ENCODE measurements at places on chromosomes 12 and 14.

DNA sequence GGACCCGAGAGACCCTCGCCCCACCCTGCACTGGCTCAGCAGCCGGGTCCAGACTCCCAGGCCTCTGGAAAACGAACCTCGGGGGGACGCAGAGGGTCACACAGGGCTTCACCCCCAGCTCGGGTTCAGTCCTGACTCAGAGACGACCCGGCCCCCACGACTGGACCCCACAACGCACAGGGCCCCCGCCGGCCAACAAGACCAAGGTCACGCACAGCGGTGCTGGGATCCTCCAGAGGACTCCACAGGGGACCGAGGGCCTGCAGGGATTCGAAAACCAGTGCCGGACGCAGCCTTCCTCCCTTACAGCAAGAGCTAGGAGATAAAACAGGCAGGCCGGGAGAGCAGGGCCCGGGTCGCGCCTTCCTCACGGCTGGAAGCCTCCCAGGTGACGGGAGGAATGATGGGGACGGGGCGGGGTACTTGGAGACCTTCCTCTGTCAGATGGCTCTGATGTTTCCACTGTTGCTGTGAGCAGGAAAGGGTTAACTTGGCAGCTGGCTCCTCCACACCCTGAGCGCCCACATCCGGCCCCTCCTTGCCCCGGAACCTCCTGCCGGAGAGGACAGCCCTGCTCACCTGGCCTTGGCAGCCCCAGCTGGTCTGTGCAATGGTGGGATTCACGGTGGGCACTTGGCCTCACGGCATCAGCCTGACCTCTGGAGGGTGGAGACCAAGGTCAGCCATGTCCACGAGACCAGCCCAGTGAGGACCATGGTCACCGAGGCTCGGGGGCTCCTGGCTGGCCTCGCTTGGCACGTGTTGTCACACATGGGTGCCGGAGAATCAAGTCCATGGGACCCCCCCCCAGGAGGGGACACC, 46.2 kb downstream of the GALNT9 start:
- peak; percentile 59 for DNase-seq

DNA sequence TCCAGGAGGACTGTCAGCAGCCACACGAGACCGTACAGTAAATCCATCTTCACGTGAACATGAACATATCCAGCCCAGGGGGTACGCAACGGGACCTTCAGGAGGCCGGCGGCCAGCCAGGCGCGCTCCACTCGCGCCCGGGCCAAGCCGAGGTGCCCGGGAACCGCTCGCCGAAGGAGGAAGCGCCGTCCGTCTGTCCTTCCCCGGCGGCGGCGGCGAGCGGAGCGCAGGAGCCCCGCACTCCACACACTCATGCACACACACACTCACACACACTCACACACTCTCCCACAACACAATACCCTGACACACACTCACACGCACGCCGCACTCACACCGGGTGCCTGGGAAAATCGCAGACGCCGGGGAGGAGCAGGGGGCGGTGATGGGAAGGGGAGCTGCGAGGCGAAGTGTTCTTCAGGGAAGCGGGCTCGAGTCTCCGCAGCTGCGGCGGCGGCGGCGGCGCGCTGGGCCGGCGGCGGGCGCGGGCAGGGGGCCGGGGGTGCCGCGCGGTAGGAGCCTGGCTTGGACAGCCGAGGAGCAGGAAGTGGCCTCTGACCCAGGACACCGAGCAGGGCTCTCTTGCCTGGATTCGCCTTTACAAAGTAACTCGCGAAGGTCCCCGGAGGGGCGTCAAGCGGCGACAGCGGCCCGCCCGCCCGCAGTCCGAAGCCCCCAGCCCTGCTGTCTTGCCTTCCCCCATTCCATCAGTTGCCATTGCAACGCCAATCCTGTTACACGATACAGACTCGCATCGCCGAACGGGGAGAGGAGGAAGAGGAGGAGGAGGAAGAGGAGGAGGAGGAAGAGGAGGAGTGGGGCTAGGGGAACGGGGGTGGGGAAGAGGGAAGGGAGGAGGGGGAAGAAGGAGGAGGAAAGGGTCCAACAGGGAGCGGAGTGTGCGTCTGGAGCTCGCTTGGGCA, 601 bp downstream of the MDGA2 start:
- peak; percentile 50 for DNase-seq

- DNase-seq = no peak
Observed at GRCh38 chr12:26533211-26533610, 299.8 kb downstream of the ITPR2 start.

DNA sequence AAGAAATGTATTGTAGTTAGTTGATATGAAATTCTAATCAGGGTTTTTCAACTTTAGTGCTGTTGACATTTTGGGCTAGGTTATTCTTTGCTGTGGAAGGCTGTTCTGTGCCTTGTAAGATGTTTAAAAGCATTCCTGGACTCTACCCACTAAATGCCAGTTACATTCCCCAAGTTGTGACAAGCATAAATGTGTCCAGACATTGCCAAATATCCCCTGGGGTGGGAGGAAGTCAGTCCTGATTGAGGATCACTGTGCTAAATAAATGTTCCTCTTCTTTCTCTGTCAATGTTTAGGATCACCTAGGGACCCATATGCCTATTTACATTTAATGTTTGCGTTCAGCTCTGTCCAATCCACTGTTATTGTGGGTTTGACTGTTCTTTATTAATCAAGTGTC, 268.3 kb downstream of the TMTC2 start:
- no peak for DNase-seq

DNA sequence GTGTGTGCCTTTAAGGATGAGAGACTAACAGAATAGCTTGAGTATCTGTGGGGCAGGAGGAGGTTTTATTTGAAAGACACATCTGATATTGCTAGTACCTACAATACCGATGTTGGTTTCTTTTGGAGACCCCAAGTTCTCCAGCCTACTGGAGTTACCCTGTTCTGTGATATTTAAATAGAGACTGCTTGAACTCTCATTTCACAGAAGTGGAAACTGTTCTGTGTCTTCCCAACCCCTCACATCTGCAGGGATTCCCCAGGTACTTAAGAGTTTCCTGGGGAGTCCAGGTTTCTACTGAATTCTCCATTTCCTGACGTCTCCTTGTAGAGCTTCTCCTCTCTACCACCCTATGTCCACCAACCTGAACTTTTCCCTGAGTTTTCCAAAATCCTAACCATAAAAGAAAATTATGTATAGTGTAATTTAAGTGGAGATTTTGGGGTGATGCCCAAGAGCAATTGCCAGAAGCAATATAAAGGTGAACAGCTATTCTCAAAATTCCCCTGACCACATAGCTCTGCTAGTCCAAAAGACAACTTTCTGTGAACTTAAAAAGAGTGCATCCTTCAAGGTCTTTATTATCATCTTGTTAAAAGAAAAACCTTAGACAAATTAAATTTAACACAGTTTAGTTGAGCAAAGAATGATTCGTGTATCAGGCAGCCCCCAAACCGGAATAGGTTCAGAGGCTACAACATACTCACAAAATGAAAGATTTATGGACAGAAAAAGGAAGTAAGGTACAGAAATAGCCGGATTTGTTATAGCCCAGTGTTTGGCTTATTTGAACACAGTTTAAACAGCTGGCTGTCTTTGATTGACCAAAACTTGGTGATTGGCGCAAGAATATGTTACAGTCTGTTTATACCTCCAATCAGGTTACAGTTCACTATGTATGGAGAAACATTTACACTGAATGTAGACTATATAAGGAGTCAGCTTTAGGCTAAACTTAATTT, 373.4 kb downstream of the NUAK1 start:
- no peak for DNase-seq

DNA sequence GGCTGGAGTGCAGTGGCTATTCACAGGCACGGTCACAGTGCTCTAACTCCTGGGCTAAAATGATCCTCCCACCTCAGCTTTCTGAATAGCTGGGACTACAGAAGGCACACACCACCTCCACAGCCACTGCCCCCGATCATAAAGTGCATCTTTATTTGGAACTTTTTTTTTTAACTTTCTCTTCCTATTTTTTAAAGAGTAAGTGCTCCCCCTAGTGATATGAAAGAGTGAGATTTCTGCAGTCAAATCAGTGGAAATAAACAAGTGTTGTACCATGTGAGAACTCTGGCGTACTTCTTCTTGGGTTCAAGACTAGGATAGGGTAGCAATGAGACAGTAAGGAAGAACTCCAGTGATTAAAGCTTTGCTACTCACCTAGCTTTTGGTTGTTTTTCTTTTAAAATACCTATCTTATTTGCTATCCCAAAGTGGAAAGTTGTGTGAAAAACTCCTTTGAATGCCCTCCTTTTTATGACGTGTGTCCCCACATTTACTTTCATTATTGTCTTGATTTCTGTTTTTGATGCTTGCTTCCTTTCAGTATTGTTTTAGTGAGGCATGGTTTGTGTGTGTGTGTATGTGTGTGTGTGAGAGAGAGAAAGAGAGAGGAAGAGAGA, 6.6 kb downstream of the PPP4R4 start:
- peak; percentile 16 for DNase-seq

DNA sequence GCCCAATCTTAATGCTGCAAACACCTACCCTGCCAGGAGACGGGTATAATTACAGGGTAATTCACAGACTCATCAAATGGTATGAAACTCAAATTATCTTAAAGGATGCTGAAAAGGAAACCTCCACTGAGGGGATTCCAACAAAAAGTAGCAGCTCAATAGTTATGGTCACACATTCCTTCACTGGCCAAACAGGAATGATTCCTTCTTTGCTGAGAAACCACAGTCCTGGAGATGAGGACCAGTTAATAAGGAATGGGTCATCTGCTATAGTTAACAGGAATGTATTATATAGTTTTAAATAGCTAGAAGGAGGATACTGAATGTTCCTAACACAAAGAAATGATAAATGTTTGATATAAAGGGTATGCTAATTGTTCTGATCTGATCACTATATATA, 136.9 kb downstream of the STXBP6 start:
- DNase-seq = no peak

- DNase-seq = no peak
Observed at GRCh38 chr14:72553656-72554055, 340.2 kb downstream of the DPF3 start.

DNA sequence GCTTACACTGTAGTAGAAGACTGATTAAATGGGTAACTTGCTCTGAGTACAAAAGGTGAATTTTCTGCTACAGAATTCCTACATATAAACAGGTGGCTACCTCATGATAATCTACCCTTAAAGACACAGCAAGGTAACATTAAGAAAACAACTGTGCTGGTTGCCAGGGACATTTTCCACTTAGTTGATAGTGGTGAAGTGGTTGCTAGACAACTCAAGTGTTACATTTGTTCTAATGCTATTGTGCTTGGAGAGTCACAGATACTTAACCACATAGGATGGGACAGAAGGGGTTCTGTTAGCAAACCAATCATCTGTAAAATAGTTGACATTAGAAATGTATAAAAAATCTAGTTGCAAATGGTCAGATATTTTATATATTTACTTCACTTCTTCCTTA, 870.3 kb upstream of the SEL1L start:
- DNase-seq = no peak

DNA sequence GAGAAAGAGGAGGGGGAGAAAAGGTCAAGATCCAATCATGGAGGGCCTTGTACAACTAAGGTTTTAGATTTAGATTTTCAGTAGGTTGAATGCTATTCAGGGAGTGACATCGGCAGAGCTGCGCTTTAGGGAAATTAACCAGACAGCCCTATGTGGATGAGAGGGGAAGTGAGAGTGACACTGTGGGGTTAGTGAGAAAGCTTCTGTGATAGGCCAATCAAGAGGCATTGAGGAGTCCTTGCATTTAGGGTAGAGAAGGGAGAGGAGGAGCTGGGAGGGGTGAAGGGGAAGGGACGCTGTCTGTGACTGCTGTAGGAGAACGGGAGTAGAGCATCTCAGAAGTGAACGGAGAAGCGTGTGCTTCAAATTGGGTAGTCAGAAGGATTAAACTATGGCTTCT, 3.4 kb downstream of the HSD17B6 start:
- no peak for DNase-seq

DNA sequence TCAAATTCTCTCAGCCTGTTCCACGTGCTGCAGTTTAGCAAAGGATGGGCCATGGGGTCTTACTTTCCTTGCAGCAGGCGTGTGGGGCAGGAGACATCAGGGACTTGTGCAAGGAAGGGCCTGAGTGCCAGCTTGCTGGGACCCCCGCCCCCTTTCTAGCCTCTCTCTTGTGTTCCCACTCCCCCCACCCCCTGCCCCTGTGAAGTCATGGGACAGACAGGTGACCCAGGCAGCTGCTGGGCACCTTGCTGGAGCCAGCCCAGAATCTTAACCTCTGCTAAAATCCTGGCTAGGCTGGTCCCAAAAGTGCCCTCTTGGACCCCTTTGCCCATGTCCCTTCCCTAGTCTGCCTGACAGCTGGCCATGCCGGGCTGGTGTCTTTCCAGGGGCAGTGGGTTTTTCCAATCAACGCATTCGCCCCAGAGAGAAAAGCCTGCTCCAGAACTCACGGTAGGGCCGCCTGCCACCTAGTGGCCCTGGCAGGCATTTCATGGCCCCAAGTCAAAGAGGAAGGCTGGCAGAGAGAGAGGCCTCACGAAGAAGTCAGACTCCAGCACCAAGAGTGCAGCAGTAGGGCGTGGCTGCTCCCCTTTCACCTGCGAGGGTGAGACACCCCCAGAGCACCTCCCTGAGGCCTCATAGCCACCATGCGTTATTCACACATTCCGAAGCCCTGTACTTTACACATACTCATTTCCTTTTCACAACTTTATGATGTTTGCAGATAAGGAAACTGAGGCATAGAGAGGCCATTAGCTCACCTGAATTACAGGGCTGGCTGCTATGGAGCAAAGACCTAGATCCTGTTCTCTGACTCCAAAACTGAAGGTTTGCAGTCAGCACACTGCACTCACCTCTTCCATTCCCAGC, 67.4 kb downstream of the LGMN start:
- DNase-seq = peak; percentile 89

DNA sequence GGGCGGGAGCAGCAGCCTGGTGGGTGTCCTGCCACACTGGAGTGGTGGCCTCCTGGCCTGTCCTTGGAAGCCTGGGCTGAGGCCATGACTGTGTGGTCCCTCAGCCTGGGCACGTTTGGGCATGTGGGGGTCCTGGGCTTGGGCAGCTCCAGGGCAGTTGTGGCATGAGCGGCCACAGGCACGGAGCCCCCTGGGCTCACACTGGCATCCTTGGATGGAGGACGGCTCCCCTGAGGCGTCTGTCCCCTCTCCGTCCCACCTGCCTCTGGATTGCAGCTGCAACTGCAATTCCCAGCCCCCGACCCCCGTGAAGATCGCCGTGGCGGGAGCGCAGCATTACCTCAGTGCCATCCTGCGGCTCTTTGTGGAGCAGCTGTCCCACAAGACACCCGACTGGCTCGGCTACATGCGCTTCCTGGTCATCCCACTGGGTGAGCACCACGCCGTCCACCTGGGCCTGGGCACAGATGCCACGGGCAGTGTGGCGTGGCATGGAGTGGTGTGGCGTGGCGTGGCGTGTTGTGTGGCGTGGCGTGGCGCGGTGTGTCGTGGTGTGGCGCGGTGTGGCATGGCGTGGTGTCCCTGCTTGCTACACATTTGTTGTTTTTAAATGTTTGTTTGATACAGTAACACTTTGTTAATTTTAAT, 15.1 kb upstream of the TEX22 start:
- no peak for DNase-seq

Data from iPS-NIHi11 (cell line).